ENCODE measurements at places on chromosomes 5 and 9.

DNA sequence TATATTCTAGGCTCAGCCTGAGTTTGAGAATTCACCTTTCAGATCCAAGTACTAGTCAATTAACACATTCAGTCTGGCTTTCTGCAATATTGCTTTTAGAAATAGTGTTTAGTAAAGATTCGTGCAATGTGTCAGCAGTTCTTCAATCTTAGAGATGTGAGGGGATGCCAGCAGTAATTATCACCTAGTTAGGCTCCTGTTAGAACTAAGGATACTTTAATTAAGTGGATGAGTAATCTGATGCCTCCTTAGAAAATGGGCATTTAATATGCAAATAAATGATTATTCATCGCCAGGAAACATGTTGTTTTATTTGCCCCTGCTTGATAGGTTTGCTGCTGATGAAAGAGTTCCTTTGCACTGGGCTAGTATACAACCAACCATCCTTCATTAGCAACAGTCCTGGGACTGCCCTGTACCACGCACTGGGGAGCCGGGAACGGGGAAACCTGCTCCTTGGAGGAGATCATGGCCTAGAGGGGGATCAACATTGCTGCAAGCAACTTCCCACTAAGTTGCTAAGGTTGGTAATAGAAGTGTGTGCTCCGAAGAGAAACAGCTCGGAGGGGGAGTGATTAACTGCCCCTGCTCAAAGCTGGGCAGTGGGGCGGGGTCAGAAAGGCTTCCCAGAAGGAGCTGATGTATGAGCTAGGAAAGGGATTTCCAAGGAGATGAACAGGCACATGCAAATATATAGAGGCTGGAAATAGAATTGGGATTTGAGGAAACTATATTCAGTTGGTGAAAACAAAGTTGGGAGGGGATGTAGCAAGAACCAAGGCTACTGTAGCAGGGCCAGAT lies 231.8 kb downstream of the DRD1 start:
- no peak for DNase-seq

DNA sequence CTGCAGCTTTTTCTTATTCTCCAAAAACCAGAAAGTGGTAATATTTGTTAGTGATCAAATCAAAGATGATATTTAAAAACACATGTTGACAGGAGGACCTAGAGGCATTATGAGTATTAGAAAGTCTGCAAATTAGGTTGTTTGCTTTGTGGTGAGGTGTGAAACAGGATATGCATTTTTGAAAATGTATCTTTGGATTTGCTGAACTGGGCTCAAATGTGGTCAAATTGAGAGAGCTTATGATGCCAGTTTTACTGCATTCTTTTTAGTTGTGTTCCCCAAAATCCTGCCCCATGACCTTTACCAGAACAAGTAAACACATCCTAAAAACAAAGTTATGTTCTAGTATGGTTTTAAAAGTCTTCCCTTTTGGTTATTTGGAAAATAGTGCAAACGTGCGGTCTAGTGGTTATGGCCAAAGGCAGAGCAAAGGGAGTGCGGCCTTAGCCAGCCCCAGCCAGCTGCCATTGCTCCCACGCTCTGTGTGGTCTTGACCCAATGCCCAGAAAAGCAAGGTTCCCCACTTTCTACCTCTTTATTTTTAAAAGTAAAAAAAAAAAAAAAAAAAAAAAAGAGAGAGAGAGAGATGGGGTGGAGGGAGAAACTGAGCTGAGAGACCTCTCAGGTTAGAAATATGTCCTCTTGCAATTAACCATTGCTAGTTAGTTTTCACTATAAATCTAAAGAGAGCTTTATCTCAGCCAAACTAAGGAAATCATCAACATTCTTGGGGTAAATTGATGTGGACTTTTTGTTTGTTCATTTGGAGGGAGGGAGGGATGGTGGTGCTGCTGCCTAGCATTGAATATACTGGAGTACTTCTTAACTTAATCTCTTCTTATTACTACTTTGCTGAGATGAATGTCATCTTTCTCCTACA lies 176.6 kb downstream of the ARHGAP26 start:
- no peak for DNase-seq

GRCh38 chr9:132970324-132971062 lies 8.0 kb upstream of the GFI1B start:
- no peak for DNase-seq

GRCh38 chr9:72486594-72486955 lies 34.8 kb upstream of the TMC1 start:
- no peak for DNase-seq

DNA sequence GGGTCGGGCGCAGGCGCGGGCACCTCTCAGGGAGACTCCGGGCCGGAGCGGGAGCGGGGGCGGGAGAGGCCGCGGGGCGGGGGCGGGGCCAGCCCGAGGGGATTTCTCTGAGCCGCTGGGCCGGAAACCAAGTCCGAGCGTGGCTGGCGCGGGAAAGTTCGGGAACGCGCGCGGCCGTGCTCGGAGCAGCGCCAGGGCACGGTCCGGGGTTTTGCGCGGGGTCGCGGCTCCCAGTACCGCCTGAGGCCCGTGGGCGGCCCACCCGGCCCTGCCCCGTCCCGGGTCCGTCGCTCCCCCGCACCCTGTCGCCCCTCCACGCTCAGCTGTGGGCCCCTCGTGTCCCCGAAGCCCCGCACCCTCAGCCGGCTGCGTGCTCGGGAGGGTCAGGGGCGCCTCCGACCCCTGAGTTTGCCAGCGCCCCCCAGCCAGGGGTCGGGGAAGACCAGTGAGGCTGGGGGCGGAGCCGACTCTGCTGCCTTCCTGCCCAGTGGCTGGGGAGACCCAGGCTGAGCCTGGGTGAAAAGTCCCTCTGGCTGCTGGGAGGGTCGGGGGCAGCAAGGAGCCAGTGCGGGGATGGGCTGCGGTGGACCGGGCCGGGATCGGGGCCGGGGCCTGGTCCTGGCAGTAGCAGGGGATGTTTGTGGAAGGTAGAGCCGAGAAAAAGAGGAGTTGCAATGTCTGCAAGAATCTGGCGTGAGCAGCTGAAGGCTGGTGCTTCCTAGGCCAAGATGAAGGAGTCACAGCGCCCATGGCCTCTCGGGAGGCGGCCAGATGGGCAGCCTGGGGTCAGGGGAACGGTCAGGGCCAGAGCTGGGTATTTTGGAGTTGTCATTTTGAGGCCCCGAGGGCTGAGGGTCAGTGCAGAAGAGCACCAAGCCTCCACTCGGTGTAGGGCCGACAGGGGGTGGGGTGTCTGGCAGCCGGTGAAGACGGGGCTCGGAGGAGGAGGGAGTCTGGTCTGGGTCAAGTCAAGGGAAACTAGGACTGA lies 588 bp downstream of the TRAF2 start:
- no peak for DNase-seq

- no peak for DNase-seq
Measured at GRCh38 chr9:110143485-110143884, 64.5 kb downstream of the C9orf152 start.
